ENCODE measurements at places on chromosomes 4 and X.

- DNase-seq: no peak
These were observed 109.9 kb upstream of the SMIM10 start for GRCh38 chrX:134880866-134881265.

DNA sequence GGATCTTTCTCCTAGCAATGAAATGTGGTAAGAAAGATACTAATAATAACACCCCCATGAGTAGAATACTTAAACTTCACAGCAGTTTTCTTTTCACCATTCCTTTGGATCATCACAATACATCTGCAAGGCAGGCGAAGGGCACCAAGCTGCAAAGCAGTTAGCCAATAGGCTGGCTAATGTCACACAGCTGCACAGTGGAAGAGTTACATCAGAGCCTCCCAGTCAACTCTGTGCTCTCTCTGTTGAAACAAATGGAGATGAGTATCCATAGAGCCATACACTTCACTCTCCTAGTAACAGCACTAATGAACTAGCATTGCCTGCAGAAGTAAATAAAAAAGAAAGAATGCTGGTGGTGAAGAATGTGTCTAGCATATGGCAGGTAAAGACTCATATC lies 139.0 kb downstream of the ATG4A start:
- DNase-seq: no peak

- no peak for DNase-seq
These were observed 52.7 kb downstream of the SPINK2 start for GRCh38 chr4:56768763-56769162.

DNA sequence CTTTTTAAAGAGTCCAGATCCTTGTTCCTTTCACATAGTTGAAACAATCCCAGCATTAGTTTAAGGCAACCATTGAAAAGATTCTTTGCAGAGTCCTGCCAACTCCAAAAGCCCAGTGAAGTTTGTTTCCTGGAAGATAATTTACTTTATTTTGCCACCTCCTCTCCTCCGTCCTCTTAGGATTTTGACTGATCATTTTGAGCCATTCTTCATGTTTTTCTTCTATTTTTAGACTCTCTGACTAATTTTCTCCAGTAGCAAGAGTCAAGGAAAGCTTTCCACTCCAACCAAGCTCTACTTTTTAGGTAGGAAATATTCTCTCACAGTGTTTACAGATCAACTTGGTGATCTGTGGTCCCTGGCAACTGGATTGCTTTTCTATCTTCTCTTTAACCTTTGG lies 10.3 kb downstream of the NCBP2L start:
- DNase-seq: no peak

DNA sequence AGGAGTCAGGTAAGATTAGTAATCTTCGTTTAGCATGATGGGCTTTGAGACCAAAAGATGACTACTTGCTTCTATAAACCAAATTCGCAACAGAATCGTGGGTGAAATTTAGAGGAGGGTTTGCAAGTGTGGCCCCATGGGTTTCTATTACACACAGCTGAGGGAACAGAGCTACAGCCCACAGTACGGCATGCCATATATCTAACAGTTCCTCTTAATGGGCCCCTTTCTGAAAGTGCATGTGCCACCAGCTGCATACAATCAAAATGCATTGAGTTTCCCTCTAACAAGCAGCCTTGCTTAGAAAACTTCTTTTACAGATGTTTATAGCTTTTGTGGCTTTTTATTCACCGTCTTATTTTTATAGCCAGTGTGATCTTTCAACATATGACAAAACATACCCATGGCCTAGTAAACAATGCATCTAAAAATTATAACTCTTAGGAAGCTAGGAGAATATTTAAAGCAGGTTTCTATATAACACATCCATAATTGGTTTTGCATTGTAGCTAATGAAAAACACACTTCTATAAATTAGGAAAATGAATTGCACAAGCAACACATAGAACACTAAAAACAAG lies 202.1 kb downstream of the PRDM5 start:
- no peak for DNase-seq
